Activated CD4-positive, alpha-beta T cell treated with anti-CD3 and anti-CD28 coated beads, Interleukin-10, Interleukin-2, amounts not matched to agents 100 ng/mL and 50 ng/mL, durations not matched to agents 16 hours and 8 hours (primary cell): ENCODE measurements at places on chromosomes 5 and 9.

- no peak for DNase-seq
These were observed 59.6 kb upstream of the SPATA31C2 start for GRCh38 chr9:88197781-88198340.

DNA sequence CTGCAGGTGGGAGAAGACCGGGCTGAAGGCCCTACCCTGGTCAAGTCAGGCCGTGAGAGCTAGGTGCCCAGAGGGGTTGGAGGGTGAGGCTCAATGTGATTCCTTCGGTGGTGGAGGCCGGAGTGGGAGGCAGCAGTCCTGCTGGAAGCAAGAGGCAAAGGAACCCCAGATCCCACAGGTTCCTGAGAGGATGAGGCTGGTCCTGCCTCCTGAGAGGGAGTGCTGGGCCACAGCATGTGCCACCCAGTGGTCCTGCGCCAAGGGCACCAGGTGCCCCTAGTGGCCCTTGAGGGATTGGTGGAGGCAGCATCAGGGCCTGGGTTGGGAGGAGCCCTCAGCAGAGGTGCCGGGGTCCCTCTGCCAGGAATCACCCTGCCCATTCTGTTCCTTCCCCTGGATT, 59.1 kb downstream of the BARX1 start:
- no peak for DNase-seq

DNA sequence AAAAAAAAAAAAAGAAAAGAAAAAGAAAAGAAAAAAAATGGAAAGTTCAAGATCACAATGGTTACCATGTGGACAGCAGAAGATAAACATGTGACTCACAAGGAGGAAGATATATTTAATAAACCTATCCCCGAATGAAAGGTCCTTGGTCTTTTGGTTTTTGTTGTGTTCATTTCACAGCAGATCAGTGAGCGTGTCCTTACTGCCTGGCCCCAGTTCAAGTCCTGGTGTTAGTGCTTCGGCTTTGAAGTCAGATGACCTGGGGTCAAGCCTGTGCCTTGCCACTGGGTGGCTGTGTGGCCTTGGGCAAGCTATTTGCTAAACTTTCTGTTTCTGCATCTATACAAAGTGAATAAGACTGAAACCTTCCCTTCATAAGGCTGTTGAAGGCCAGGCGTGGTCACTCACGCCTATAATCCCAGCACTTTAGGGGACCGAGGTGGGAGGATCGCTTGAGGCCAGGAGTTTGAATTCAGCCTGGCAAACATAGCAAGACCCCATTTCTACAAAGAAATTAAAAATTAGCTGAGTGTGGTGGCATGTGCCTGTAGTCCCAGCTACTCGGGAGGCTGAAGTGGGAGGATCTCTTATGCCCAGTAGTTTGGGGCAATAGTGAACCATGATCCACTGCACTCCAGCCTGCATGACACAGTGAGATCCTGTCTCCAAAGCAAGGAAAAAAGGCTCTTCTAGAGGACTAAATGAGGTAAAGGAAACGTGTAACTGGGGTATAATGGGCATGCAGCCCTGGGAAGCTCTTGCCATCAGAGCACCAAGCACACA, 94.5 kb upstream of the SPATA31D4 start:
- DNase-seq = no peak

DNA sequence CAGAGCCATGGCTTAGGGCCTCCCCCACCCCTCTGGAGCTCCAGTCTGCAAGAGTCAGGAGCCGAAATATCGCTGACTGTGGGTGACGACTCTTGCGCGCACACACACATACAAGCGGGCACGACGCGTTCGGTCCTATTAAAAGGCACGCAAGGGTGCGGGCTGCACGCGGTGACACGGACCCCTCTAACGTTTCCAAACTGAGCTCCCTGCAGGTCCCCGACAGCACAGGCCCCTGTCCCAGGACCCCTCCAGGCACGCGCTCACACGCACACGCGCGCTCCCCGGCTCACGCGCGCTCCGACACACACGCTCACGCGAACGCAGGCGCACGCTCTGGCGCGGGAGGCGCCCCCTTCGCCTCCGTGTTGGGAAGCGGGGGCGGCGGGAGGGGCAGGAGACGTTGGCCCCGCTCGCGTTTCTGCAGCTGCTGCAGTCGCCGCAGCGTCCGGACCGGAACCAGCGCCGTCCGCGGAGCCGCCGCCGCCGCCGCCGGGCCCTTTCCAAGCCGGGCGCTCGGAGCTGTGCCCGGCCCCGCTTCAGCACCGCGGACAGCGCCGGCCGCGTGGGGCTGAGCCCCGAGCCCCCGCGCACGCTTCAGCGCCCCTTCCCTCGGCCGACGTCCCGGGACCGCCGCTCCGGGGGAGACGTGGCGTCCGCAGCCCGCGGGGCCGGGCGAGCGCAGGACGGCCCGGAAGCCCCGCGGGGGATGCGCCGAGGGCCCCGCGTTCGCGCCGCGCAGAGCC, at the start of gene GRIN1:
Gene GRIN1, plus strand, starts transcription at position 433 of the 746 bp plus-strand sequence. CDS start 333 bp downstream, outside the sequence.
- no peak for DNase-seq

DNA sequence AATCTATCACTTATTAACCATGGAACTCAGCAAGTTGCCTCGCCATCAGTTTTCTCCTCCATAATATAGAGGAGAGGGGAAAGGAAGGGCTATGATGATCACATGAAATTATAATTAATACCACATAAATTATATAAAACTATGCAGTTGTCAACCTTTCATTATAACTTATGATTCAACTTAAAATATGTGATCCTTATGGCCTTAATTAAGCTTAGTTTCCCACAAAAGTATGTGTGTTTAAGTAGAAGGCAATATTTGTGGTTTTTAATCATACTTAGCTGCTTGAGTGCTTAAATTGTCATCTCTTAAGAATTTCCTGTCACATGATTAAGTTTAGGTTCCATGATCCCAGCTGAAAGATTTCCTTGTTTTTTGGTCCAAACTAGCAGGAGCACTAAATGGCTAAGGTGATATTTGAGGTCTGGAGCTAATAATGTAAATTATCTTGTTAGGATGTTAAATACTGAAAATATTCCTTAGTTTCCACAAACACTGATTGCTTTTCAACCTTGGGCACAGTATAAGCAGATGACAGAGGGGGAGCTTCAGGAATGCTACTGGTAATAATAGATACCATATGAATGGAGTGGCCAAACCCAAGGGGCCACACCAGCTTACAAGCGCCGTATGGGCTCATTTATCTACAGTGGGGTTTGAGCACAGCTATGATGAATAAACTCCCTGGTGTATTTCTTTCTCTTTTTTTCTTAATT, 26.4 kb upstream of the F2R start:
- DNase-seq = no peak

GRCh38 chr5:34522599-34523386, 133.3 kb upstream of the RAI14 start:
- DNase-seq = peak; percentile 67

DNA sequence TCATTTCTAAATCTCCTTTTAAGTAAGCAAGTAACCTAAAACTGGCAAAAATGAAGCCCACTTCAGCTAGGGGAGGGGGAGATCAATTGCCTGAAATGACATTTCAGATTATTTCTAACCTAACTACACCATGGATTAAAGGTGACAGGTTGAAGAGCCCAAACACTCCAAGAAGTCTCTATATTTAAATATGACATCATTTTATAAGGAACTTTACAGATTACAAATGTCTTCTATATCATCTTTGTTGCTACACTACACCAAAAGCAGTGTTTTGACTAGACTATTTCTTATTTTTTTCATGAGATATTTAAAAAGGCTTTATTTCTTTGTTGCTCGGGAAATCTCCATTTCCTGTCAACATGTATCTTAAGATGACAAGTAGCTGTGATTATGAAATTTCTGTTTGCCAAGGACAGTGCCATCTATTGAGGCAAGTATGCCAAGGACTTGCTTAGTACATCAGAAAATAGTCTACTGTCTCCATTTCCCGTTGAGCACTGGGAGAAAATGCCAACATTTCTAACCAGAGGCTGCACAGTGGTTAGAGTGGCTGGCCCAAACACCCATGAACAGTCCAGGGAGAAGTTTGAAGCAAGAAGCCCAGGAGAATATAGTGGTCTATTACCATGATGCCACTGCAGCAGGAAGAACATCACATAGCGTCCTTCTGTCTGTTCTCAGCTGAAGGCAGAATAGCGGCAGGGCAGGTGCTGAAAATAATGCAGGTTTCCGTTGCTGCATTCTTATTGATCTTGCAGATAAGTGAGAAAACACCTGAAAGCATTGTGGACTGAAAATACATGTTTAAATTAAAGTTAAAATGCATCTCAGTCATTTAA, 93.4 kb upstream of the ITGA2 start:
- no peak for DNase-seq

GRCh38 chr5:132877938-132878337, 4.5 kb downstream of the LEAP2 start:
- DNase-seq = no peak

DNA sequence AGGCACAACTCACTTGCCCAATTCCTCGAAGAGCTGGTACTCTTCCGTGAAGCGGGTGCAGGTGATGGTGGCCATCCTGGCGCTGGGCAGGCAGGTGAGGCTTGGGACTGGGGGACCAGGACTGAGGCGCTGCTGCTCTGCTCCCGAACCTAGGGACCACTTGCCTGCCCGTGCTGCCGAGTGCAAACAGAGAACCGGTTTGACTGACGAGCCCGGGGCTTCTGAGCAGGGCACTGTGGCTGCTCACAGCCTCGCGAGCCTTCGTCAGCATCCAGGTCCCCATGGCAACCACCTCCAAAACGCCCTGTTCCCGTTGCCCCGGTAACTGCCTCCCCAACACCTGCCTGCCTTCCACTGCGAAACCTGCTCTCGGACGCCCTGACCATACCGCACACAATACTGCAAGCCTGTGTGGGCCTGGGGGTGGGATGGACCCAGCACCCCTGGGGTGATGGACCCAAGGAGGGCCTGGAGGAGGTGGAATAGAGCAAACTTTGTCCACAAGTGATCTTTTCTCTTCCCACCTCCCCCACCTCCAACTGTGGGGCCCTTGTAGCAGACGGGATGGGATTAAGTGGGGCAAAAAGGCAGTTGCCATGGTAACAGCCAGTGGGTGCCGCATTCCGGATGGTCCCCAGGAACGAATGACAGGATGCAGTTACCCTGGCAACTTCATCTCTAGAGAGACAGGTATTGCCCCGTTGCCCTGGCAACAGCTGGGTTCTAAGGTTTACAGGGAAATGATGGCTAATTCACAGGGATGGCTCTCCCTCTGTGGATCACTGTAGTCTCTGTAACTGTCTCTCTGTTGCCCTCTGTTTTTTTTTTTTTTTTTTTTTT, at the start of gene CAMK2A:
Gene CAMK2A, minus strand, starts transcription at position 223 of the 840 bp plus-strand sequence. Its CDS starts 148 bp downstream, at position 75.
- DNase-seq = no peak

- DNase-seq = no peak
These were observed 20.7 kb downstream of the OSMR start for GRCh38 chr5:38866362-38867031.

GRCh38 chr9:69899491-69899890, 78.9 kb downstream of the CFAP95 start:
- no peak for DNase-seq

DNA sequence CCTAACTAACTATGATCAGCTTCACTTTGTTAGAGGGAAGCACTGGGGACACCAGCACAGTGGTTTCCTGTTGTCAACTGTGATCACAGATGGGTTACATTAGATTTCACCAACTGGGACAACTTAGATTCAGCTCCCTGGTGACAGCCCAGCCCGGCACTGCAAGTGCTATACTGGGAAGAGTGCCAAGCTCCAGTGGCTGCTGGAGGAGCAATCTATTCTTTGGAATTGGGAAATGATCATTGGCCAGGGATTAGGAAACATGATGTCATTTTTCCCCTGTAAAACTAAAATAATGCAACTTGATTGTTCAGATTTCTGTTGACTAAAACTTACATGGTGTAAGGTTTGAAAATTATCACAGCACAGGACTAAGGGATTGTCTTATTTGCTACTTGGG, 33.2 kb downstream of the PTGR1 start:
- no peak for DNase-seq

DNA sequence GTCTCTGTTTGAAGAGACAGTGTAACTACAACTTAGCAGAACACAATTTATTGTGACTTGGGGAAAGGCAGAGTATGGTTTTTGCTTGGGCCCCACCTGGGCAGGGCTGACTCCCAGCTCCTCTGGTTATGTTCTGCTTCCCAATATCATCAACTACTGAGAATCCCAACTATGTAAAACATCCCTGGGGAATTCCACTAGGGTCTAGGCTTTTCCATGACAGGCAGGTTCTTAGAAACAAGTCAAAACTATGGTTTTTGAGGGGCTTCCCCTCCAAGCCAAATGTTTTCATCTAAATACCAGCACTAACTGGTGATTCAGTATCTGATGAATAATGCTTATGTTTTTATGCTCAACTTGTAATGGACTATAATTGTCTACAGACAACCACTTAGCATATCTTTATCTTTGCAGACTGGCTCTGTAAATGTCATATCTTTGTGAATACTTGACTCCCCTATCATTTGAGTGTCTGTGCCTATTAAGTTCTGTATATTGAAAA, 409.5 kb downstream of the PDE4D start:
- peak; percentile 5 for DNase-seq

DNA sequence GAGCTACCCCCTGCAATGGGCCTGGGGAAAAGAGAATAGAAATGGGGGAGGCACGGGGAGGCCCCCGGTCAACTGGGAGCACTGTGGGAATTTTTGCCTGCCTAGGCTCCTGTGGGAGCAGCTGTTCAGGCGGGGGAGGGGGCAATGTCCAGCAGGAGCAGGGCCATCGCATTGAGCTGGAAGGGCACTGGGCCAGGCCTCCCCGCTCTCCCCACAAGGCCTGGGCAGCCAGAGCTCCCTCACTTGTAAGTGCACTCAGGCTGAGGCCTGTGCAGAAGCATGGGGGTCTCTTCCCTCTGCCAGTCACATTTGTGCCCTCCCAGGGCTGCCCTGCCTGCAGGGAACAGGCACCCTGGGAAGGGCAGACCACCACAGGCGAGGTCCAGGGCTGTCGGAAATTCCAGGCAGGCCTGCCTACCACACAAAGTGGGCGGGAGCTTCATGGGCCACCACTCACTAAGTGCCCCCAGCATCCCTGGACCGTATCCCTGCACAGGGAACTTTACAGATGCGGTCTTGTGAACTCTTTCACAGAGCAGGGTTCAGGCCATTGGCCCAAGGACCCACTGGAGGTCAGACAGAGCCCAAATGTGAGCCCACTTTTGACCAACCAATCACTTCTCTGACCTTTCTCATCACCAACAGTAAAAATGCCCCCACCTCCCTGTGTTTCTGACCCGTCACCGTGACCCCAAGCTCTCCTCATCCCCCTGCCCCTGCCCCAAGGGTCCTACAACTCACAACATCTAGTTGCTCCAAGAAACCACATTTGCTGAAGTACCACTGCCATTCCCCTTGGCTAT, 1.0 kb upstream of the CFAP157 start:
- DNase-seq = no peak

GRCh38 chr5:34718516-34718915, 62.4 kb downstream of the RAI14 start:
- DNase-seq = no peak
